ENCODE measurements at places on chromosomes 3 and 15. TPM values are rescaled to one million over a fixed set of nuclear protein-coding genes. Genes with fewer than 3 reads are reported as not detected.

- H3K27me3 ChIP-seq: no peaks in the 10 kb centered on the region
- H3K27ac ChIP-seq: peak overlapping the region; percentile 91
- no peak for DNase-seq
- peaks cover 58% of the 10 kb centered on the region for H3K4me1 ChIP-seq
- H3K36me3 ChIP-seq: no peaks in the 10 kb centered on the region
- peak overlapping the region; percentile 99 for H3K4me3 ChIP-seq
These were observed 1.1 kb downstream of the TKT start for GRCh38 chr3:53254509-53255422.

DNA sequence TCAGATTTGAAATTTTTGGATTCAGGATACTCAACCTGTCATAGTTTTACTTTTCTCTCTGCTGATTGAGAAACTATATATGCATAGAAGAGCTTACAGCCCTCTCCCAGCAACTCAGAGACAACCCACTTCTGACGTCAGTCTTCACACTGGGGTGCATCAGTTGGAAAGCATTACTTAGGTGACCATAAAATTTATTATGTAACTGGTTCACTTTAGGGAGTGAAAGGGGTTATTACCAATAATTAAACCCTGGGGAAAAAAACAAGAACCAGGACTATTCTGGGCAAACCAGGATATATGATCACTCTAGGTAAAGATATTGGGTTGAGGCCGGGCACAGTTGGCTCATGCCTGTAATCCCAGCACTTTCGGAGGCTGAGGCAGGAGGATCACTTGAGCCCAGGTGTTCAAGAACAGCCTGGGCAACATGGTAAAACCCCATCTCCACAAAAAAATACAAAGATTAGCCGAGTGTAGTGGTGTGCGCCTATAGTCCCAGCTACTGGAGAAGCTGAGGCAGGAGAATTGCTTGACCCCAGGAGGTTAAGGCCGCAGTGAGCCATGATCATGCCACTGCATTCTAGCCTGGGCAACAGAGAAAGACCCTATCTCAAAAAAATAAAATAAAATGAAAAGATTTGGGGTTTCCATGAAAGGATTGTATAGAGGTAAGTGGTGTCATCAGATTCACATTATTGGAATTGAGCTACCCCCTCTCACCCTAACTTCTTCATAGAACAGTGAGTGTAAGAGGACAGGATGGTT lies 27.1 kb downstream of the HES1 start:
- no peak overlapping the region for H3K4me3 ChIP-seq
- H3K36me3 ChIP-seq: no peaks in the 10 kb centered on the region
- no peaks in the 10 kb centered on the region for H3K27me3 ChIP-seq
- H3K4me1 ChIP-seq: peaks cover 8% of the 10 kb centered on the region
- no peak overlapping the region for H3K27ac ChIP-seq

The AADAC gene
- total RNA-seq: not detected

The SPATA12 gene
- not detected for total RNA-seq

DNA sequence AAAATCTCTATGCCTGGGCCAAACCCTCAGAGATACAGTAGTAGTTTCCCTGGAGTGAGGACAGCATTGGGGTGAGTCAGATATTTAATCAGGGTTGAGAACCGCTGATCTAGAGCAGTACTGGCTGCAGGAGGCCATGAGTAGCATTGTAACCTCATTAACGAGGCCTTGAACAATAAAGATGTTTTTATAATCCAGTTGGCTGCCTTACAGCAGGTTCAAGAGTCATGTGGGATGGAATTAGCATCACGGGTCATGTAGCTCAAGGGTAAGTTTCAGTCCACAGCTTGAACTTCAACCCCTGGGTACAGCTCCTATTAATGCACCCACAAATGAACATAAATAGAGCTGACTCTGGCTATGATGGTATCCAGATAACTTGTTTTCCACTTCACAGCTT lies 5.1 kb downstream of the HPS3 start:
- DNase-seq: no peak
- no peaks in the 10 kb centered on the region for H3K27me3 ChIP-seq
- H3K4me3 ChIP-seq: no peak overlapping the region
- H3K4me1 ChIP-seq: peaks cover 38% of the 10 kb centered on the region
- H3K36me3 ChIP-seq: no peaks in the 10 kb centered on the region

The TPRG1 gene
- total RNA-seq: 2.9 TPM

DNA sequence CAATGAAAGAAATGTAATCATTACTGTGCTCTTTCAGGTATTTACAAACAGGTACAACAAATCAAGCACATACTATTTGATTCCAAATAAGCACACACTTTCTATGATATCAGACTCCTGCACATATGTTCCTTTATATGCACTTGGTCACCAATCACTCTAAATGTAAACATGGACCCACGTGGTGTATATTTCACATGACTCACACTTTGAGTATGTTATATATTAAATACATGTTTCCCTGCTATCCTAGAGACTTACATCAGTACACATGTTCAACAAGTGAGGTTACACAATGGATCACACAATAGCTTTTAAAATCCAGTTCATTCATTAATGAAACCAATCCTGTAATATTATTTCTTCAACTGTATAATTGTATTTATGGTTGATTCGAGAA lies 683.5 kb downstream of the NR2F2 start:
- no peak overlapping the region for H3K4me3 ChIP-seq
- no peaks in the 10 kb centered on the region for H3K27me3 ChIP-seq
- no peak overlapping the region for H3K27ac ChIP-seq

The TUSC7 gene
- total RNA-seq: not detected

- H3K27me3 ChIP-seq: no peaks in the 10 kb centered on the region
- no peaks in the 10 kb centered on the region for H3K36me3 ChIP-seq
- H3K4me1 ChIP-seq: no peaks in the 10 kb centered on the region
- H3K4me3 ChIP-seq: no peak overlapping the region
- no peak overlapping the region for H3K27ac ChIP-seq
These were observed 7.7 kb downstream of the CLDN11 start for GRCh38 chr3:170426240-170426797.

The CYP19A1 gene
- not detected for total RNA-seq

The MORC1 gene
- total RNA-seq: not detected

GRCh38 chr3:194042927-194043326 lies 93.0 kb upstream of the HES1 start:
- no peaks in the 10 kb centered on the region for H3K36me3 ChIP-seq
- no peak overlapping the region for H3K27ac ChIP-seq
- no peak for DNase-seq
- H3K4me3 ChIP-seq: no peak overlapping the region

The NOX5 gene
- total RNA-seq: under 0.01 TPM

The RPL4 gene
- 3,434 TPM for total RNA-seq

GRCh38 chr15:22939051-22939450 lies 41.1 kb downstream of the CYFIP1 start:
- no peaks in the 10 kb centered on the region for H3K27me3 ChIP-seq
- no peak overlapping the region for H3K27ac ChIP-seq
- no peak overlapping the region for H3K4me3 ChIP-seq
- DNase-seq: no peak
- peaks cover 92% of the 10 kb centered on the region for H3K36me3 ChIP-seq

GRCh38 chr15:46297766-46298165 lies 662.9 kb downstream of the SQOR start:
- no peaks in the 10 kb centered on the region for H3K4me1 ChIP-seq
- no peak for DNase-seq
- H3K36me3 ChIP-seq: no peaks in the 10 kb centered on the region
- H3K4me3 ChIP-seq: no peak overlapping the region

DNA sequence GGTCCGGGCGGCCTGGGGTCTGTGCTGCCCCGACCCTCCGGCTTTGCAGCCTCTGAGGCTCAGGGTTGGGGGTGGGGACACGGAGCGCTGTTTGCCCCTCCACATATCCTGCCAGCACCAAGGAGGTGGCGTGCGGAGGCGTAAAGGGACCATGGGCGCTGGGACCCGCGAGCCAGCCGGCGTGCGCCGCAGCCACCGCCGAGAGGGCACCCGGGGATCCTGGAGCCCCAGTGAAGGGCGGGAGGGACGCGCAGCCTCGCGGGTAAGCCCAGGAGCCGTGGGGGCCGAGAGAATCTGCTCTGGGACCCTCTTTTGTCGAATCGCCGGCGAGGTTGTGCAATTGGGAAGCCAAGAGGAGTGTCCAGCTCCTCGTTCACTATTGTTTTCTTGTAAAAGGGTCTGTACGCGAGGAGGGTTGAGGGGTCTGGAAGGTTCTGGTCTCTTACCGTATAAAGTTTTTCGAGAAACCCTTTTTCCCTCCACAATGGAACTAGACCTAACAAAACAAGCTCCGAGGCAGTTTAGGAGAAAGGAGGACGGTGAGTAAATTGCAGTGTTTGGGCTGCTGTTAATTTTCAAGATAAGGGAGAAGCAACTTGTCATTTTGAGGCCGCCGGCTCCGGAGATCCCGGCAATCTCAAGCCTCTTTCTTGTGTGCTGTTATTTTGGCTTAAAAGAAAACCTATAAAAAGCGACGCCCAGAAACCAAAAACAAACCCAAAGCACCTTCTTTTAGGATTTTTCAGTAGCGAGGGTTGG lies 29.9 kb upstream of the ST3GAL6 start:
- H3K27ac ChIP-seq: peak overlapping the region; percentile 78
- peak overlapping the region; percentile 81 for H3K4me3 ChIP-seq
- DNase-seq: no peak
- no peaks in the 10 kb centered on the region for H3K36me3 ChIP-seq
- peaks cover 26% of the 10 kb centered on the region for H3K4me1 ChIP-seq

DNA sequence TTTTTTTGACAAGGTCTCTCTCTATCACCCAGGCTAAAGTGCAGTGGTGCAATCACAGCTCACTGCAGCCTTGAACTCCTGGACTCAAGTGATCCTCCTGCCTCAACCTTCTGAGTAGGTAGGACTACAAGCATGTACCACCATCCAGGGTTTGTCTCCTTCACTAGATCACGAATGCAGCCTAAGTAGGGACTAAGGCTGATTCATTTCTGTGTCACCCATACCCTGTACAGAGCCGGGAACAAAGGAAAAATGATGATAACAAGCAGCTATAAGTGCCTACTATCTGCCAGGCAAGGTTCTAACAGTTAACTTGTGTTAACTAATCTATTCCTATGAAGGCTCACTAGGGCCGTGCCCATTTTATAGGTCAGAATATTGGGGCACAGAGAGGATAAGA lies 7.0 kb downstream of the TMEM40 start:
- no peak overlapping the region for H3K4me3 ChIP-seq
- no peaks in the 10 kb centered on the region for H3K36me3 ChIP-seq
- H3K27me3 ChIP-seq: no peaks in the 10 kb centered on the region
- no peak overlapping the region for H3K27ac ChIP-seq

The CTXN2 gene
- total RNA-seq: 0.11 TPM

- no peak overlapping the region for H3K27ac ChIP-seq
- H3K27me3 ChIP-seq: no peaks in the 10 kb centered on the region
- no peaks in the 10 kb centered on the region for H3K4me1 ChIP-seq
- H3K4me3 ChIP-seq: no peak overlapping the region
- DNase-seq: no peak
These were observed 511.8 kb downstream of the EDEM1 start for GRCh38 chr3:5699313-5699712.

GRCh38 chr3:12194209-12194608 lies 35.5 kb upstream of the TIMP4 start:
- DNase-seq: no peak
- H3K27me3 ChIP-seq: no peaks in the 10 kb centered on the region
- peaks cover 16% of the 10 kb centered on the region for H3K4me1 ChIP-seq
- H3K27ac ChIP-seq: peak overlapping the region; percentile 18

The TNFAIP8L3 gene
- total RNA-seq: 15.7 TPM

- no peaks in the 10 kb centered on the region for H3K36me3 ChIP-seq
- H3K4me3 ChIP-seq: no peak overlapping the region
- H3K27ac ChIP-seq: no peak overlapping the region
- H3K27me3 ChIP-seq: no peaks in the 10 kb centered on the region
- DNase-seq: no peak
These were observed 83.0 kb downstream of the OTOL1 start for GRCh38 chr3:161579395-161580126.

The FBXL22 gene
- 14.4 TPM for total RNA-seq

DNA sequence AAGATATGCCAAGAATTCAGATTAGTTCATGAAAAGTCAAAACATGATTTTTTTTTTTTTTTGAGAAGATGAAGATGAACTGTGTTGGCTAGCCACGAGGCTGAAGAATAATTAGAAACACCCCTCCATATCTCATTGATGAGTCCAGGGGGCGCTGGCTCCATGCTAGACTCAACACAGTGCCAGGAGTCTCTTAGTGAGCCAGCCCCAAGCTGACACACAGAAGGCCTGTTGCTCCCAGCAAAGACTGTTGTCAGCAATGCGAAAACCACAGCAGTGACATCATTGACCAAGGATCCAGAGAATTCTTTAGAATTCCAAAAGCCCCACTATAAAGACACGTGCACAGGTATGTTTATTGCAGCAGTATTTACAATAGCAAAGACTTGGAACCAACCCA lies 185.2 kb downstream of the ANXA2 start:
- no peaks in the 10 kb centered on the region for H3K4me1 ChIP-seq
- H3K4me3 ChIP-seq: no peak overlapping the region
- H3K27ac ChIP-seq: no peak overlapping the region
- DNase-seq: no peak
- H3K27me3 ChIP-seq: no peaks in the 10 kb centered on the region
- H3K36me3 ChIP-seq: no peaks in the 10 kb centered on the region

- no peak overlapping the region for H3K4me3 ChIP-seq
- H3K36me3 ChIP-seq: no peaks in the 10 kb centered on the region
- H3K27ac ChIP-seq: no peak overlapping the region
- no peaks in the 10 kb centered on the region for H3K27me3 ChIP-seq
- peaks cover 20% of the 10 kb centered on the region for H3K4me1 ChIP-seq
These were observed 12.0 kb upstream of the PAQR9 start for GRCh38 chr3:142975316-142975995.

DNA sequence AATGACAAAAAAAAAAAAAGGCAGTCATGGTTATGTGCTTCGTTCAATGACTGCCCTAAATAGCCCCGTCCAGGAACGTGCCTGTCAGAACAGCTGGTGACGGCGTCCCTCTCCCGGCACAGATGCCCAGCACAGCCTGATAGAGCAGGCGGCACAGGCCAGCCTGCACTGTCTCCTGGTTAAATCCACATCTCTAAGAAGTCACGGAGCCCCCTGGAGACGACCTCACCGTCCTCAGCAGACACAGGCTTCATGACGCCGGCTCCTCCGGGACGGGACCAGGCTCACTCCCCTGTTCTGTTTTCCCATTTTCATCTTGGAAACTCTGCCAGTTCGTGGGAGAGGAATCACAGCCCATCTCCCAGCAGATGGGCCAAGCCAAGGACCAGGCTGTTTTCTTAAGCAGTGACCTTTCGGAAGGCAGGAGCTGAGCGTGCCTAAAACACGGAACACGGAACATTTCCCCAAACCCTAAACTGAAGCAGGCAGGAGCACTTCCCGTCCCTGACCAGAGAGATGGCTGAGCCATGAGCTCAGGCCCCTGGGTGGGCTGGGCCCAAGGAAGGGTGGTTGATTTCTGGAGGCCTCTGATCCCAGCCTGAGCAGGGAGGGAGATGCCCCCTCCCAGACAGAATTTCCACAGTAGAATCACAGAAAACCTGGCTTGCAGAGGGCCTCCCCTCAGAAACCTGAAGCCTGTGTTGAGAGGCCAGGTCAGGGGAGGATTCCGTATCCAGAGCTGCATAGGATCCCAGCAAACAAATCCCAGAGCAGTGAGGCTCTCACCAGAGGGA lies 35.9 kb downstream of the ADCY5 start:
- DNase-seq: no peak
- no peaks in the 10 kb centered on the region for H3K27me3 ChIP-seq
- no peaks in the 10 kb centered on the region for H3K36me3 ChIP-seq

GRCh38 chr15:63933522-63933921 lies 99.8 kb upstream of the HERC1 start:
- no peaks in the 10 kb centered on the region for H3K27me3 ChIP-seq
- H3K4me1 ChIP-seq: peaks cover under 1% of the 10 kb centered on the region
- no peak overlapping the region for H3K27ac ChIP-seq
- no peak for DNase-seq
- H3K36me3 ChIP-seq: peaks cover 14% of the 10 kb centered on the region

- H3K27ac ChIP-seq: no peak overlapping the region
- no peaks in the 10 kb centered on the region for H3K27me3 ChIP-seq
These were observed 81.1 kb downstream of the XXYLT1 start for GRCh38 chr3:195189821-195190220.

The SH2D7 gene
- not detected for total RNA-seq

Measured in esophagus muscularis mucosa (tissue), 4 donors.